CD4-positive, alpha-beta memory T cell (primary cell): ENCODE measurements at places on chromosomes 6 and 20.

GRCh38 chr20:23435626-23436539 lies 3.6 kb upstream of the CSTL1 start:
- no peak for DNase-seq

GRCh38 chr6:151388236-151388635 lies 3.1 kb downstream of the ZBTB2 start:
- DNase-seq = no peak

DNA sequence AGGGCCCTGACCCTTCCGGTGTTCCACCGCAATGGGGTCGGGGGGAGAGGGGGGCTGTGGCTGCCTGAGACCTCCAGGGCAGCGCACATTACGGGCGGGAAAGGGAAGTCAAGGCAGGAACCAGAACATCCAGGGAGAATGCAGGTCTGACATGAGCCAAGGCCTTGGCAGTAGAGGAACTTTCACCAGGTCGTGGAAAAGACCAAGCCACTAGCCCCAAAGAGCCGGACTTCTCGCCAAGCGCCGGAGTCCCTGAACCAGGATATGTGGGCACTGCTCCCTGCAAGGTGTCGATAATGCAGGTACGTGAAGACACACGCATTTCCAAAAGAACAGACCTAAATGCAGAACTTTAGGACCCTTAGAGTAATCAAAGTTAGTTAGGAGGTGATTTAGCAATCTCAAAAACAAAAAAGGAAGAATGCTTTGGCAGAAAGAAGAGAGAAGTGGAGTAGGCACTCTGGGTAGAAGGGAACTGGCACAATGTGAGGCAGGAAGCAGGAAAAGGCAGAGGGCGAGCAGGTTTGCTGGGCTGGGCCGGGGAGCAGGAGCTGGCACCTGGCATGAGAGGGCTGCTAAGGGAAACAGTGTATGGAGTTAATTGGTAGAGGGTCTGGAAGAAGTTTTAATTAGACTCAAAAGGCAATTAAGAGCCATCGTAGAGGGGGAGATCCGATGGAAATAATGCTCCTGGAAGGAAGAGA lies 14.3 kb downstream of the POU3F2 start:
- no peak for DNase-seq

GRCh38 chr6:113178349-113178748 lies 678.8 kb upstream of the MARCKS start:
- no peak for DNase-seq
